T47D (cell line): ENCODE measurements at places on chromosomes 2 and 18.

DNA sequence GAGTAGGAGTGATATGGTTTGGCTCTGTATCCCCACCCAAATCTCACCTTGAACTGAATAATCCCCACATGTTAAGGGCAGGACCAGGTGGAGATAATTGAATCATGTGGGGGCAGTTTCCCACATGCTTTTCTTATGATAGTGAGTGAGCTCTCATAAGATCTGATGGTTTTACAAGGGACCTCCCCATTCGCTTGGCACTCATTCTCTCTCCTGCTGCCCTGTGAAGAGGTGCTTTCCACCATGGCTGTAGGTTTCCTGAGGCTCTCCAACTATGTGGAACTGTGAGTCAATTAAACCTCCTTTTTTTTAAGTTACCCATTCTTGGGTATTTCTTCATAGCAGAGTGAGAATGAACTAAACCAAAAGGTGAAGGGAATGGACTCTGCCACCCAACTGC is 207.5 kb downstream of the LOXHD1 start:
- no peak for DNase-seq

DNA sequence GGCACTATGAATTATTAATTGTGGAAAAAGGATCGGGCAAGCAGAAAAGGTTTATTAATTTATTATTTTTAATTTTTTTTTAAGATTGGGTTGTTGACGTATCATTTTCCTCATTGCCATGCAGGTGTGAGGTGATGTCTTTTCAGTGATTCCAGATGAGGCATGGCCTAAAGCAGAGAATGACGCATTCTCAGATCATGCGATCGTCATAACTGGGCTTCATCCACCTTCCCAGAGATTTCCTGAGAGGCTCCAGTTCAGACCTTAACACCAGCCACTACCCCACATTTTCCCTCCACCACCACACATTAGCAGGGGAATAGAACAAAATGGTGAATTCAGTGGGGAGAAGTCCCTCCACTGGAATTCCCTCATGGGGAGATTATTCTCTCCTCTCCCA is 518.4 kb upstream of the SPHKAP start:
- DNase-seq, result no peak

GRCh38 chr2:205566606-205567168 is 115.6 kb upstream of the NRP2 start:
- DNase-seq, result no peak

DNA sequence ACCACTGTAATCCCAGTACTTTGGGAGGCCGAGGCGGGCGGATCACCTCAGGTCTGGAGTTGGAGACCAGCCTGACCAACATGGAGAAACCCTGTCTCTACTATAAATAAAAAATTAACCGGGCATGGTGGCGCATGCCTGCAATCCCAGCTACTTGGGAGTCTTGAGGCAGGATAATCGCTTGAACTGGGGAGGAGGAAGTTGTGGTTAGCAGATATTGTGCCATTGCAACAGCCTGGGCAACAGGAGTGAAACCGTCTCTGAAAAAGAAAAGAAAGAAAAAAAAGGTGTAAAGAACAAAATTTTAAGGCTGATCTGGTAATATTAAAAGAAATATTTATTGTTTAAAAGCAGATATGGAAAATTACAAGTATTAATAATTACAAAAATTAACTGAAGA is 29.7 kb downstream of the ZNF804A start:
- DNase-seq, result no peak

DNA sequence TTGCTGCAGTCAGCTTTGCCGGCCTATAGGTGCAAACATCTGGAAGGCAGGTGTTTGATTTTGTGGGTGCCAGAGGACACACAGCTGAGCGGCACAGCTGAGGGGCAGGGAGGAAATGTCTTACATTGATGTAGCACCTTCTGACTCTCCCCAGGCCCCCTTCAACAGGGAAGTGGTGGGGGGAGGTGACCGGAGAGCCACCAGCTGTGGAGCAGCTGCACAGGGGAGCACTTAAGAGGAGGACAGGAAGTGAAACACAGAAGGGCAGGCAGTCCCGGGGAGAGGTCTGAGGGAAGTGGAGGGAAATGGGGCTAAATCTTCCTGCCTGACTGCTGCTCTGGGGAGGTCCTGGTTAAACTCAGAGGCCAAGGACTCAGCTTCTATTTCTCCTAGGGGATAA is 409.1 kb downstream of the TNS1 start:
- DNase-seq, result no peak

DNA sequence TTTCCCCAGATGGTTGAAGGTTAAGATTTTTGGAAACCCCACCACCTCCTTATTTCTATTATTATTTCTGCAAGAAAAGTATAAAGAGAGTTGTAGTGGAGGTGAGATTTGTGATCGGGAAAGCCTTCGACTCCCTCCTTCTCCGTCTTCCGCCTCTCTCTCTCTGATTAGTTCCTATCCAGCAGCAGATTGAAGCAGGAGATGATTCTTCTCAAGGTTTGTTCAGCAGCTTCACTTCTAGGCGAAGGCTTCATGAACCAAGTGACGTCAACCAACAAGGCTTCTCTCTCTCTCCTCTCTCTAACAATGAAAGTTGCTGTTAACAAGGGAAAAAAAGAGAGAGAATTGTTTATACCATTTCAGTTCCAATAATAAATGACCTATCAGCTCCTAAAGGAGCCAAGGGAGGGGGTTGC is at the start of gene BAZ2B:
BAZ2B (minus strand) TSS at position 263 of the 416 bp plus-strand sequence. CDS start 137,829 bp downstream, outside the sequence.
- peak; percentile 59 for DNase-seq

DNA sequence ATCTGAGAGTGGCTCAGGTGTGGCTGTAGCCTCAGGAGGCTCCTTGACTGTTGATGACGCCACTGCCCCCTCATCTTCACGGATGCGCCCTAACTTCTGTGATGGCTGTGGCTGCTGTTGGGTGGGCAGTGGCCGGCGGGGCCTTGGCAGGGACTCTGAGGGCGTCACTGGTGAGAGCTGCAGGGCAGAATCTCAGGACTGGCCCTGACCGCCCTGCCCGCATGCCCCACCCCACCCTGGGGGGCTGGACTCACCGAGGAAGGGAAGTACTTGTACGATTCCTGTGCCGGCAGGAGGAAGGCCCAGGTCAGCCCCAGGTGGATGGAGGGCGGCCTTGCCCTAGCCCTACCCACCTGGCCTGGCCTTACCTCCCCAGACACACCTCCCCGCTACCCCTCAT is 2.4 kb downstream of the CXXC1 start:
- no peak for DNase-seq

DNA sequence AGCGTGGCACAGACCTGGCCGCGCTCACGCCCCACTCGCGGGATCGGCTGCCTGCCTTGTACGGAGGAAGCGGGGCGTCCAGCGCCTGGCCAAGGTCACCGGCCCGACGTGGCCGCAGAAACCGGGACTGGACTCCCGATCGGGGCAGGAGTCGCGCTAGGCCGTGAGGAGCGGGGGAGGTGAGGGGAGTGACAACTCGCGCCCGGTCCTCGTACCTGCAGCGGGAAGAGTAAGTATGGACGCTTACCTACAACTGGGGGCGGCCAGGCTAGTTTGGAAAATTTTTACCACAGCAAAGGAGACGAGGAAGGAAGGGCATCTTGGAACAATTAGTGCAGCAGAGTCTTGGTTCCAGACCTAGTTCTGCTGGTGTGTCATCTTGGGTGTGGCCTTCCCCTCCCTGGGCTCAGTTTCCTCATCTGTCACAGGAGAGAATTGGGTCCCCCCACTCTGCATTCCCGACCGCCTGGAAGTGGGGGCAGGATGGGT is 693 bp downstream of the UBE2F start:
- DNase-seq, result peak; percentile 10

- no peak for DNase-seq
Observed at GRCh38 chr2:84641021-84641420, 124.7 kb downstream of the DNAH6 start.
